Fibroblast of skin of abdomen (primary cell): ENCODE measurements at places on chromosomes 7 and 10.

GRCh38 chr7:105096306-105096705 lies 82.3 kb downstream of the KMT2E start:
- no peak for DNase-seq

DNA sequence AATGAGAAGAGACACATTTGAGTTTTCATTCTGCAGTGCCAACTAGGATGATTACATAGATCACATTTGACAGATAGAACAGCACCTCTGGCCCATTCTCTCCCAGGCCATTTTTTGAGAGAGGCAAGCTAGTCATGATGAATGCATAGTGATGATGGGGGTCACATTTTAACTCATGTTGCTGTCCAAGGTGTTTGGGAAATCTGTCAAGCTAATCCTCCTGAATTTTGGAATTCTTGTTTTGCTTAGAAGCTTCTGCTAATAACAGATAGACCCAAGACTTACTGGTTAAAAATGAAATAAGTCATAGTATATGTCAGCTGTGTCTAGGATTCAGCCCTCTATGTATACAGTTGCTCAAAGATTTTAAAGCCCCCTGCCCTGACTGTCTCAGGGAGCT lies 101.0 kb downstream of the PTPN20 start:
- DNase-seq, result no peak

- DNase-seq, result peak; percentile 31
Observed at GRCh38 chr7:151125470-151125845, 39.2 kb downstream of the AGAP3 start.

- DNase-seq, result no peak
Observed at GRCh38 chr7:116670409-116671015, 1.5 kb upstream of the MET start.

- no peak for DNase-seq
Observed at GRCh38 chr10:69323622-69324021, 45.3 kb downstream of the HK1 start.

DNA sequence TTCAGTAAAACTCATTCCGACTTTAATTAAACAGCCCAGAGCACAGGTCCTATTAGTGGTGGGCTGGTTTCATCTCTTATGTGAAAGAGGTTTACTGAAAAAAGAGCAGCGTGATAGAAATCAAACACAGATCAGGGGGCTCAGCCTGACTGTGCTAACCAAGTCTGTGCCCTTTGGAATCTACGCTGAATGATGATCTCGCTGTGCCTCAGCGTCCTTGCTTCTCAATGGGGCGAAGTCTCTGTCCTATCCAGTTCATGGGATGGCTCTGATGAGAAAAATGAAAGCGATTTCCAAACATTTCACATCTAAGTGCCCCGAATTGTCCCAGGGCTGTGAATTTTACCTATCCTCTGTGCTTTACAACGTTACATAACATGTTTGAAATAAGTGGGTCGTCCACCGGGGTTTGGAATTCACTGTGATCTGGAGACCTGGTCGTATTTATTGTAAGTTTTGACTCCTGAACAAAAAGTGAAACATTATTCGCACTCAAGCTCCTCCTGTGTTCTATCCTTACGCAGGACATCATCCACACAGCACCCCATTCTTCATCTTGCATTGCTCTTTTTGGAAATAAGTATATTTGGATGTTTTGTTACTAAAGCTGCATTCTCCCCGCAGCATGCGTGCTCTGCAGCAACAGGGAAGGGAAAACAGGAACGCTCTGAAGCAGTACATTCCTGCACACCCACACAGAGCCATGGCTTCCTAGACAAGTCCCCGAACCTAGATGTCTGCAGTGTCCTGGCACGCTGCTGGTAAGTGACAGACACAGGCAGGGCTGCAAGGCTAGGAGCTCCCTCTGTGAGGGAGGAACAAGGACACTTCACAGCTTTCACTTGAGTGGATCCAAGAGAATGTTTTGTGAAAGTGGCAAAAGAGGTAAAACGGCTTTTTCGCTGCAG lies 83.5 kb downstream of the SLC37A3 start:
- no peak for DNase-seq

DNA sequence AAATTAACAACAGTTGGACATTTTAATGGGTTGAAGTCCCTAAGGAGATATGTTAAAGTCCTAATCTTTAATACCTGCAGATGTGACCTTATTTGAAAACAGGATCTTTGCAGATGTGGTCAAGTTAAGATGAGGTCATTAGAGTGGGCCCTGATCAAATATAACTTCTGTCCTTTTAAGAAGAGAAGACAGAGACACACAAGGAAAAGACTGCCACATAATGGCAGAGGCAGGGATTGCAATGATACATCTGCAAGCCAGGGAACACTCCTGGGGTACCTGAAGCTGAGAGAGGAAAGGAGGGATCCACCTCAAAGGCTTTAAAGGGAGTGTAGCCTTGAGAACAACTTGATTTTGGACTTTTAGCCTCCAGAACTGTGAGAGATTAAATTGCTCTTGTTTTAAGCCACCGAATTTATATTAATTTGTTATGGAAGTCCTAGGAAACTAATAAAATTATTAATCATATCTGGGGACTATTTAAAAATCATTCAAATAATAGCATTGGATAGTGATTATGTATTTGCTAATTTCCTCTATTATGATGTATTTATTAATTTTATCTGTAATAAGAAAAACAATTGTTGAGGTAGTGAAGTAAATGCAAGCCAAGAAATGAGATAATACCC lies 700.0 kb upstream of the PCDH15 start:
- DNase-seq, result peak; percentile 28

DNA sequence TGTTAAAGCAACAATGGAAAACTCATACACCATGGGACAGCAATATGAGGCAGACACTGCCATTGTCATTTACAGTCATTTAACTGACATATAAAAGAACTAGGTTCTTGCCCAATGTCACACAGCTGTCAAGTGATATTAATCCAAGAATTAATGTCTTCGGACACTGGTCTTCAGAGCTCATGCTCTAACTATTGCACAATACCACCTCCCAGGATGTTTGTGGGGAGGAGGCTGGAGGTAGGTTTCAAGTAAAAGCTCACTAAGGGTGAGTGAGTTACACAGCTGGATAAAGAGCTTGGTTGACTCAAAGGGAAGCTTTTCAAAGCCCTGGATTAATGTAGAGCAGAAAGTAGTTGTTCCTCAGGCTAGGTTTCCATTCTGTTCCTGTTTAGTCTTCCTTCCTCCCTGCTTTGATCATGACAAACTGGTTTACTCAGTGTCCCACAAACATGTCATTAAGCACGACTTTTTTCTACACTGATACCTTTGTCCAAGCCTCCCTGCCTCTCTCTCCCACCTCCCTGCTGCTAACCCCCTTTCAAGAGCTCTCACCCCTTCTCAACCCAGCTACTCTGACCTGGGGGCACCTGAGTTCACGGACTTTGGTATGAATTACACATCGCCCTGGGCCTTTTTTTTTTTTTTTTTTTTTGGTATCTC lies 987 bp upstream of the EXOC6 start:
- DNase-seq, result no peak

GRCh38 chr7:3089493-3089892 lies 45.8 kb upstream of the CARD11 start:
- no peak for DNase-seq

DNA sequence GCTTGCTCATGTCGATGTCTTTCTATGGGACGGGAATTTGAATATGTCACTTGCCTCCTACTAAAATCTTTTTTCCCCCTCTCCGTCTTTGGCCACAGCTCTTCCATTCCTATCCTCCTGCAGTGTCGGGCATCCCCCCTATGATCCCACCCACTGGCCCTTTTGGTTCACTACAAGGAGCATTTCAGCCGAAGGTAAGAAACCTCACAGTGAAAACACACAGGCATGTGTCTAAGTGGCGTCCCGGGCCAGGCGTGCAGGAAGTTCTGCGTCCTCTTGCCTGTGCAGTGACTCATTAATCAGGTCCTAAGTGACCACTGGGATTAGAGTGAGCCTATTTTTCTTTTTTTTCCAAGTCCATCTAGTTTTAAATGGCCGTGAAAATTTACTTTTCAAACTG lies 360.5 kb upstream of the GALNT17 start:
- DNase-seq, result no peak

DNA sequence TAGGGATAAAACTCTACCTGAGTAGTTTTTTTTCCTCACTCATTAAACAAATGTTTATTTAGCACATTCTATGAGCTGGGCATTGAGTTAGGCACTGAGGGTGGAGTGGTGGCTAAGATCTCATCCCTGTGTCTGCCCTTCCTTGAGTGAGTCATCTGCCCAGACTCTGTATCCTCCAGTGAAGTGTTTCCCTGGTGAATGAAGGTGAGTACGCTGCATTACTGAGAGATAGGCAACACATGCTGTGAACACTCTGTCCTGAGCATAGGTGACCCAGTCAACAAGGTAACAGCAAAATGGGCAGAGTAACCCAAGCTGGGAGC lies 5.8 kb downstream of the PITX3 start:
- DNase-seq, result no peak

GRCh38 chr7:121837462-121837861 lies 35.5 kb upstream of the PTPRZ1 start:
- no peak for DNase-seq

DNA sequence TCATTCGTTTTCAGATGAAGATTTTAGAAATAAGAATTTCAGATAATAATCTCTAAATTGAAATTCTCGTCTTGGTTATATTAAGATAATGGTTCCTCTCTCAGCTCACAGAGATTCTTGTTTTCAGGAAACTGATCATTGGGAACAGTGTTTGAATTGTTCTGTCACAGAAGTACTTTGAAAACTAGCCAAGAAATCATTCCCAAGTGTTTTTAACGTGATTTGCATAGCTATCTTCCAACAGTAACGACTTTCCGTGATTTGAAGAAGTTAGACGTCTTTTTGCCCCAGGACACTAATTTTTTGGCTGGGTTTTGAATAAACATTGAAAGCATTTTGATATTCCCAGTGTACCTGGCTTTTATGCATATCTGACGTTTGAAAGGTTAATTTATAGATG lies 116.0 kb downstream of the CDCA7L start:
- no peak for DNase-seq

DNA sequence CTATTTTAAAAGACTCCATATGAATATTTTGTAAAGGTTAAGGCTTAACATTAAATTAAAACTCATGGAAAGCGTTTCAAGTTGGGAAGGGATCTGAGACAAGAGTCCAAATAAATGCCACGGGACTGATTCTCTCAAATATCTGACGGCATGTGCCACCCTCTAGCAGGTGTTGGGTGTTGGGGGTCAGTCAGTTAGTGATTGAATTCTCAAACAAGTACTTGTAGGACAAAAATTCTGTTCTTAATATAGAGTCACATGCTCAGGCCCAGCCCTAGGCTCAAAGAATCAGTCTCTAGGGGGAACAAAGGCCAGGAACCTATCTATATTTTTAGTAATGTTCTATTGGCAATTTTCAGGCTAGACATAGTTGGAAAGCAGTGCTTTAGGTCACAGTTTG lies 39.1 kb downstream of the SGCE start:
- no peak for DNase-seq

GRCh38 chr7:65731562-65732035 lies 141.3 kb upstream of the VKORC1L1 start:
- peak; percentile 16 for DNase-seq

GRCh38 chr7:148487912-148488311 lies 102.7 kb upstream of the C7orf33 start:
- no peak for DNase-seq

GRCh38 chr10:72605122-72605521 lies 20.8 kb downstream of the MICU1 start:
- peak; percentile 72 for DNase-seq

- peak; percentile 51 for DNase-seq
Observed at GRCh38 chr10:28906415-28906814, 229.1 kb downstream of the BAMBI start.

- no peak for DNase-seq
Observed at GRCh38 chr7:86848226-86848625, 204.5 kb downstream of the GRM3 start.

GRCh38 chr7:138564365-138564764 lies 104.3 kb downstream of the TRIM24 start:
- no peak for DNase-seq

- DNase-seq, result no peak
Observed at GRCh38 chr7:75953931-75954330, 39.0 kb downstream of the POR start.

DNA sequence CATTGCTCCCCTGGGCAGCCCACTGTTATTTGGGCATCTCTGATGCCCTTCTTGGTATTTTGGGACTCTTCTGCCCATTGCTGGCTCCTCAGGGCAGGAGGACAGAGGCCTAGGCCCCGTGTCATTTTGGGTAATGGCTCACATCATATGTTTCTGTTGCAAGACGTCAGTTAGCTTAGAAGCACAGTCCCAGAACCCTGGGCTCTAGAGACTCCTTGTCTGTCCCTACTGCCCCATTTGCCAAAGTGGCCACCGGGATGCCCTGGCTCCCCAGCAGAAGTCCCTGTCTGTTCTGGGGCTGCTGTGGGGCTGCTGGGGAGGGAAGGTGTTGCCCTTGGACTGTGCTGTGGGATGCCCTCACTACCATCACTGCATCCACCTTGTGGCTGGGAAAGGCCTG lies 48.8 kb downstream of the ADCYAP1R1 start:
- DNase-seq, result no peak

DNA sequence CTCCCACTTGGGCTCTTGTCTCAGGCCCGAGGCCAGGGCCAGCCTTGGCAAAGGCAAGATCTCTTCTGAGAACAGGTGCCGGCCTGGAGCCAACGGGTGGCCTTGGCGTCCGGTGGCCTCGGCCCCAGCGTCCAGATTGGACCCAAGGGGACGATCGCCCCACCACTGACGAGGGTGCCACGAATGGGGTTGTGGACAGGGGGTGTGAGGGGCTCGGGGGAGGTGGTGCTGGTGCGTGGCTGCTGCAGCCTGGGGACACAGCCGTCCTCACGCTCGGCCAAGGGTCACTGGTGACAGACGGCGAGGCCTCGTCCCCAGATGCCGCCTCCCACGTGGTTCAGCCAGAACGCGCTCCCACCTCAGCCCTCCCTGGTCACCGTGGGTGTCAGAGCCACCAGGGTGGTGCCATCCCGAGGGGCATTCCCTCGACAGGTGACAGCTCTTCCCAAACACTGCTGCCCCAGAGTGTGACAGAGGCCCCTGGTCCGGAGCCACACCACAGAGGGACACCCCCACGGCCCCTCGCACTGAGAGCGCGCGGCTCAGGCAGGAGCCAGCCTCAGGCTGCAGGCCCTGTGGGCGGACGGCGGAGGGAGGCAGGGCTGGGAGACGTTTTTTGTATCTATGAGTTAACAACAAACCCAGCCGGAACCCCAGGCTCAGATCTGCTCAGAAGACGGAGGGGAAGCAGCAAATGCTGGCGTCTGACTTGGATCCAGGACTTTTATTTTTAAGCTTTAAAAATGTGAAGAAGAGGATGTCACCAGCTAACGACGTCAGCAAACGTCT lies 18.5 kb upstream of the CFAP46 start:
- no peak for DNase-seq

DNA sequence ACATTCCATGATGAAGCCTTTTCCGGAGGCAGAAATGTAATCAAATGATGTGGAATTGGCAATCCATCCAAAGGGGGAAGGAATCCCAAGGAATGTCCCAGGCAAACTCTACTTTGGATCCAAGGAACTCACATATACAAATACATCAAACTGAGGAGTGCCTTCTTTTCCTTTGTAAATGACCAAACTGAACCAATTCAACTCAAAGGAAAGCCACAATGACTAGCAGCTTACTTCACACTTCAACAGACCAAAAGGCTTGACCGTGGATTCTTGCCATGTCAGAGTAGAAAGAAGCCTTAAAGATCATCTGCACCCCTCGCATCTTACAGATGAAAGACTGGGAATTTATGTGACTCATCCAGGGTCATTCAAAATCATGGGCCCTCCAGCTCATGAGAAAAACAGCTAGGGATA lies 79.7 kb upstream of the MACROH2A2 start:
- DNase-seq, result peak; percentile 44
